Prostate gland (tissue), 2 donors: ENCODE measurements at places on chromosomes 3 and 15. TPM values are rescaled to one million over a fixed set of nuclear protein-coding genes. Genes with fewer than 3 reads are reported as not detected.

PATL2 gene
- total RNA-seq: 0.77 TPM

CYP19A1 gene
- total RNA-seq: 4.4 TPM

DNA sequence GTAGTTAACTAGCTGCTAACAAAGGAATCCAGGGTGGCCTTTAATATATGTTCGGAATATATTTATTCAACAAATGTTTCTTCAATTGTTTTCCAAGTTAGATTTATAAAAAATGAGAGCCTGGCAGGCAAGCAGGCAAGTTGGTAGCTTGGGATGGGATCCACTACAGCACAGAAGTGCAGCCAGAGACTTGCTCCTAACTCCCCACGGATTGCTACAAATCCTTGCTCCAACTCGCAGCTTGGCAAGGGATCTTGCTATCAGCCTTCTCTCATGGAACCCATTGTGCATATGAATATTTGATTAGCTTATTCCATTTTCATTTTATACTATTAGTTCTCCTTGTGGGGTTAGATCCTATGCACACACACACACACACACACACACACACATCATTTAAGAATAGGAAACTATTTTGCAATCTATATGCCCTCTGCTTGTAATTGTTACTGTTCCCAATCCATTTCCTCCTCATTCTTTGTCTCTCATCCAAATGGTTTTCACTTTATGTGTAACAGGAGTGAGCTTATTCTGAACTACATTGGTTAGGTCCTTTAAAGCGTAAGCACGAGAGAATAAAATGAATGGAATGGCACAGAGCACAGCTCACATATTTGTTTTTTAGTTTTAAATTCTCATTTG lies 505.6 kb downstream of the LPP start:
- no peaks in the 10 kb centered on the region for H3K4me1 ChIP-seq

DNA sequence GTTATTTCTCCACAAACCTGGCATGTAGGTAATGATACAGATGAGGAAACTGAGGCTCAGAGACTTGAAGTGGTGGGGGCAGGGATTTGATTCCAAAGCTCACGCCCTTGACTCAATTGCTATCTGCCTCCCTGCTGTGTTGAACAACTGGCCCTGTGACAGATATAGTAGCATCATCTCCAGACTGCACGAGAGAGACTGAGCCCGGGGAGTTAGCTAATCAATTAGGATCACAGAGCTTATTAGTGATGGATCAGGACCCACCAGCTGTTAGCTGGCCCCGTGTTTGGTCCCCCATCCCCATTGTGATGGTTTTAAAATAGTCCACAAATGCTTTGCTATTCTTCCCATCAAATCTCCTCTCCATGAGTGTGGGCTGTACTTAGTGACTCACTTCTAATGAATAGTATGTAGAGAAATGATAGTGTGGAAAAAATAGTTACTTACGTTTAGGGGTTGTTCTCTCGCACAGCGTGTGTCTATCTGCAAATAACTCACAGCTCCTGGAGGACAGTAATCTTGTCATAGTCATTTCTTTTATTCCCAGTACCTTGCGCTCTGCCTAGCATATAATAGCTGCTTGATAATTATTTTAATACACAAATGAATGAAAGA lies 74.4 kb upstream of the KLF13 start:
- DNase-seq: no peak
- no peak overlapping the region for H3K27ac ChIP-seq
- peaks cover 8% of the 10 kb centered on the region for H3K4me1 ChIP-seq
- H3K4me3 ChIP-seq: no peak overlapping the region

RGMA gene
- total RNA-seq: 10.3 TPM
